Upper lobe of right lung (tissue), 1 donor: ENCODE measurements at places on chromosomes 6 and 20. TPM values are rescaled to one million over a fixed set of nuclear protein-coding genes. Genes with fewer than 3 reads are reported as not detected.

GRCh38 chr20:60764771-60765170 is 487.3 kb upstream of the CDH4 start:
- DNase-seq, result no peak

DNA sequence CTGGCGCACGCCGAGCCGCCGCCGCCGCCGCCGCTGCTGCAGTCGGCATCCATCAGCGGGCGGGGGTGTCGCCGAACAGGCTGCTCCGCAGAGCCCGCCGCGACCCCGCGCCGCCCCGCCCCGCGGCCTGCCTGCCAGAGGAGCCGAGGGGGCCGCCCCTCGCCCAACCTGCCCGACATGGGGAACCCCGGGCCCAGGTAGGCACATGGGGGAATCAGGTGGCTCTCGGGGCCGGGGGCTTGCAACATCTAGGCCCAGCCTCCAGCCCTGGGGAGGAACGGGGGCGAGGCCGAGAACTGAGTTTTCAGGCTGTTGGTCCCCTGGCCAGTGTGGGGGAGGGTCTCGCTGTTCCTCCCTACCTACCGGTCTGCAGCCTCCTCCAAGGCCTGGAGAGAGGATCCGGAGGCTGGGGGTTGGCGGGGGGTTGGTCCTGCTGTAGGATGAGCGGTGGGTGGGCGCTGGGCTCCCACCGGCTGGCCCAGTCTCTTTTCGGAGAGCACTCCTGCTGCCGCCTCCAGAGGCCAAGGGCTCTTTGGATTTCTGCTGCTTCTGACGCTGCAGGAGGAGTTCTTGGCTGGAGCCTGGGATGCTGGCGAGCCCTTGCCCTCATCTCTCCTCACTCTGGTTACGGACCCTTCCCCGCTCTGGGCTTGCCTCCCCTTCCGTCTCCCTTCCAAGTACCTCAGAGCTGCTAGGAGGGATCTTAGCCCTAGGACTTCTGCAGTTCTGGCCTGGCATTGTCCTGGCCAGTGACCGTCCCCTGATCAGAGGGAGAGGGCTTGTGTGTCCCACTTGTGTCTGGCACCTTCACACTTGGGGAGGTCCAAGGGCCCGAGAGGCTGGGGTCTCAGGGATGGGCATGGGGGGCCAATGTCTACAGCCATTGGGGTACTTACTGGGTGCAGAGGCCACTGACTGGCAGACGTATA is at the start of gene EPB41L1:
EPB41L1 (plus strand) TSS at position 41 of the 929 bp plus-strand sequence. CDS start 19,038 bp downstream, outside the sequence.
- DNase-seq, result no peak

GRCh38 chr6:81144346-81144745 is 608.1 kb downstream of the TENT5A start:
- DNase-seq, result no peak

The SOX4 gene
- total RNA-seq, result 20.0 TPM
